ENCODE measurements at places on chromosomes 4 and X.

DNA sequence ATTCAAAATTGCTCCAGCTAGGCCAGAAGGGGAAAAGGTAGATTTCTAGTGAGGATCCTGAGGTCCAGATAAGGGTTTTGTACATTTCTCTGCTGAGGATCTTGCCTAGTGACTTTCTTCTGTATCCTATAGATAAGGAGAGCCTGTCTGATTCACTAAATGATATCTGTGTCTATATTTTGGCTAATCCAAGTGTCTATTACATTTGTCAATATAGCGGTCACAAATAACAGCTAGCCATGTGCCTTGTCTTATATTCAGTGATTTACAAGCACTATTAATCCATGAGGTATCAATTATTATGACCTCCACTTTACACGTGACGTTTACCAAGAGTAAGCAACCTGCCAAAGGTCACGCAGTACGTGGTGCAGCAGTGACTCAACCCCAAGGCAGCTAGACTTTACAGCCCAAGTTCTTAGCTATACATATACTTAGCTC, 41.6 kb downstream of the TMEM165 start:
- no peak for DNase-seq

- no peak for DNase-seq
Measured at GRCh38 chr4:184324939-184325477, 107.3 kb upstream of the ENPP6 start.

- DNase-seq, result no peak
Measured at GRCh38 chrX:40964633-40965586, 120.3 kb upstream of the USP9X start.

GRCh38 chr4:109930872-109931271, 18.2 kb downstream of the EGF start:
- DNase-seq, result no peak

DNA sequence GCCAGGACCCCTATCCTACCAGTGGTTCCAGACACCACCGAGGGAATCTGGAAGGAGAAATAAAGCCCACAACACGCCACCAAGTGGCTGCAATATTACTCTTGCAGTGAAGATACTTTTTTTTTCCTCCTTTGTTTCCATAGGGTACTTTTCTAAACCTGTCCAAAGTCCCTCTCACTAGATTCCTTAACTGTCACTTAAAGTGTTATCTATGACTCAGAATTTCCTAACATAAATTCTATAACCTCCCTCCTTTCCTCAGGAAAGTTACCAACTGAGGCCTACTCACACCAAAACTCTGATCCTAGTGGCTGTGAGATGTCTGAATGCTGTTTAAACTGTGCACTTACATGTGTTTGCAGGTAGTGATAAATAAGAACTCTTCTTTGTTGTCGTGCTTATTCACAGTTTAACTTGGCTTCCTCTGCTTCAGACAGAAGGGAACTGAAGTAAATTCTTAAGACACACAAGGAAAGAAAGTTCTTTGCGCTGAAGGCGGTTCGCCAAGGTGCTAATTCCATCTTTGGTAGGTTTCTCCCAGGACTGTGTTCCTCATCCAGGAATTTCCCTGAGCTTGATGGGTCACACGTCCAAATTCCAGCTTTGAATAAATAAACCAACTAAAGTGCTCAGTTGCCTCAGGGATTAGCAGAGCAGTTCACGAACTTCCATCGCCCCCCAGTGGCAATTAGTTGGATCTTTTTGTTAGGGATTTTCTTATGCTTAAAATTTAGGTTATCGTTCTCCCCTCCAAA, 10.7 kb upstream of the HCCS start:
- DNase-seq, result peak; percentile 32
